Activated T-helper 9 cell treated with anti-CD3 and anti-CD28 coated beads, Interleukin-2, amount 50 U/mL, for 16 hours (primary cell): ENCODE measurements at places on chromosomes 3 and 15.

GRCh38 chr3:177430653-177431052 lies 233.4 kb upstream of the TBL1XR1 start:
- no peak for DNase-seq

DNA sequence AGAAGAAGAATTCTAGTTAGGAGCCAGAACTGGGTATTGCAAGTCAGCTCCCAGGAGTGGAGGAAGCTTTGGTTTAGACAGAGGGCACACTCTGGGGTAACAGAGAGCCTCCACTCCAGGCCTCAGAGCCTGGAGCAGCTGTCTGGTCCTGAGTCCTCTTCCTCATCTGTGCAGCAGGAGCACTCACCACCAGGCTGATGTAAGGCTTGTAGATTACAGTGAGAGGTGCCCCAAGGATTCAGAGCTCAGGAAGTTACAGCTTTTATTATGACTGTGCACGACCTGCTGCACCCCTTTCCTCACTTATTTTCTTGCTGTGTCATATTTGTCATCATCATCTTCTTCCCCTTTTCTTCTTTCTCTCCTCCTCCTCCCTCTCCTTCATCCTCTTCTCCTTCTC lies 210.4 kb downstream of the ATP10A start:
- DNase-seq, result no peak

GRCh38 chr3:171240504-171240835 lies 213.9 kb upstream of the SLC2A2 start:
- DNase-seq, result no peak

DNA sequence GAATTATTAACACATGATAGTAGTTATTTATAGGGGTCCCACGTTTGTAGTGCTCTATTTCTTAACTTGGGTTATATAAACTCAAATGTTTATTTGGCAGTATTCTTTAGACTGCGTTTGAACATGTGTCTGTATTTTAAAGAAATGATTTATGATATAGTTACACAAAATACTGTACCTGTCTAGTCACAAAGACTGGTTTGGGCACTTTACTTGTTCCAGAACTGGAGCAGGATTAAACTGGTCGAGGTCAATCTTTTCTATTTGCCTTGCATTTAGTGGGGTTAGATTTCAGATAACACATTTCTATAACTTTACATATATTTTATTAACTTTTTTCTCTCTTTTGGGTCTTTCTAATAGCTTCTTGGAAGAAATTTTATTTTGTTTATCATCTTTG lies 39.5 kb downstream of the HACD3 start:
- no peak for DNase-seq

GRCh38 chr3:3798631-3799113 lies 559 bp upstream of the LRRN1 start:
- no peak for DNase-seq

GRCh38 chr3:167066977-167067786 lies 312.9 kb downstream of the ZBBX start:
- DNase-seq, result no peak

DNA sequence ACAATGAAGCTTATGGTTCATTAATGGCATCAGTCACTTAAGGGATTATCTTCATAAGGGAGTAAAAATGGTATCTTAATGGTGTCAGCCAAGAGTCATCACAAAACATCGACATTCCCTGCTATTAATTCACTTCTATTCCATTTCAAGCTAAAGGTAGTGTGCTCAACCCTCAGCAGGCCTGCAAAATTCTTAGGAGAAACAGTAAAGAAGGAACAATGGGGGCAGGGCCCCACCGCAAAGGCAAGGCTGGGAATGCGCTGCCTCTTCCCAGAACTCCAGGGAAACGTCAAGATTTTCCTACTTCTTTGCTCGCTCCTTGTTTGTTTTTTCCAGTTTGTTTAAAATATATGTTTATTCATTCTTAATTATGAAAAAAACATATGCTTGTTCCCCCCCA lies 187.3 kb upstream of the TSC22D2 start:
- DNase-seq, result no peak

- no peak for DNase-seq
Observed at GRCh38 chr15:40911141-40911540, 16.9 kb downstream of the VPS18 start.

DNA sequence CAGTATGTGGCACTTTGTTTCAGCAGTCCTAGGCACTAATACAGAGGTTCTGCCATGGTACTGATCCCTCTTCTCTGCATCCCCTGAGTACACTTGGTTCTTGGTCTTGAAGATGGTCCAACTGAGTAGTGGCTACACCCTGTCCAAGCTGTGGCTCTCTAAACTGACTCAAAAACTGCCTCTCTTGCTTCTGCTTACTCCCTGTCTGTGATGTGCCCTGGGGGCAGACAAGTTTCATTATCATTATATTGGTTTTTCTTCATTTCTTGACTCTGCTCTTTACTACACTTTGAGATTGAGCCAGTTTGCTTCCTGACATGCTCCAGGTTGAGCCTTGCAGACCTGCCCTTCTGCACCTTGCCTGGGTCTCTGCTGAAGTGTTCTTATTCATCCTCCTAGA lies 18.9 kb upstream of the ST3GAL6 start:
- DNase-seq, result no peak

GRCh38 chr3:174162550-174162949 lies 696.6 kb upstream of the NAALADL2 start:
- DNase-seq, result no peak

DNA sequence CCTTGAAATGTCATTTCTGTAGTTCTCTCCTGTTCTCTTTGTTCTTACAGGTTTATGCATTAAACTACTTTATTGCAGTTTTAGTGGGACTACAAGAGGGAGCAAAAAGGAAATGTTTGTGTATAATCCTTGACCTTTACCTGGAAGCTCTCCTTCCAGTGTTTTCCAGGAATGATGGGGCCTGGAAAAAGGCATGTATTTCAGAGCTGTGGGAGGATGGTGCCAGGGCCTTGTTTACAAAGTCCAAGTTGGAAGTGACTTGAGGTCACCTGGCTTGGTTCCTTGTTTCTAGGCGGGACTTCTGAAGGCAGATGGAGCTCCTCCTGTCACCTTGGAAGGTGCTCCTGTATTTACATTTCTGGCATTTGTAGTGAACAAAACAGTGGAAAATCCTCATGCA lies 15.1 kb downstream of the ACVR2B start:
- DNase-seq, result no peak

- DNase-seq, result no peak
Observed at GRCh38 chr3:155228676-155229075, 64.8 kb downstream of the STRIT1 start.

GRCh38 chr15:65306551-65306950 lies 2.1 kb downstream of the RNU5B-1 start:
- no peak for DNase-seq

GRCh38 chr15:51260202-51260601 lies 78.2 kb downstream of the CYP19A1 start:
- no peak for DNase-seq

- no peak for DNase-seq
Observed at GRCh38 chr15:91870876-91871537, 17.5 kb downstream of the SLCO3A1 start.

DNA sequence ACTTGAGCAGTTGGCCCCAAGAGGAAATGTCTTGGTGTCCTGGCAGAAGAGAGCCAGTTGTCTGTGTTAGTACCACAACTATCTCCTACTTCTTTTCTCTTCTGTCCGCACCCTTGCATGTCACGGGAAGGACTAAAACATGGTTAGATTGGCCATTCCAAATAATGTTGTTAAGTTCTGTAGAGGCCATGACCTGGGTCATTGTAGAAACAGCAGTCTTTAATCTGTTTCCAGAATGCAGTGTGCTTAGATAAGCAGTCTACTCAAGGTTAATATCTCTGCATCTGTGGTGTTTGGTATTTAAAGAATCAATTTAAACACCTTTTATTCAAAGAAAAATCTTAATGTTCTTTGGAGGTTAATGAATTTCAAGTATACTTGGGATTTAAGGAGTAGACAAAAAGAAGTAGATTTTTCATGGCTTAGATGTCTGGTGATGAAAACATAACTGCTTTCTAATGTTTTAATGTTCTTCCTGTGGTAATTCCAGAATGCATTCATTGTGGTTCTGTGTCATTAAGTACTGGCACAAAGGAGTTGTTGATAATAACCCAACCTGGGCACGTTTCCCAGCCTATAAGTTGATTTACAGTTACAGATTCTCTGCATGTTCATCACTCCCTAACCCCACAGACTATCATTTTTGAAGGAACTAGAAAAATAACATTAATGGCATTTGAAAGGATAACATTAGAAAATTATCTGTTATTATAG lies 58.9 kb downstream of the TMEM108 start:
- DNase-seq, result no peak

GRCh38 chr15:69810431-69811354 lies 287.0 kb downstream of the TLE3 start:
- no peak for DNase-seq

- no peak for DNase-seq
Observed at GRCh38 chr15:43414196-43414595, 43.3 kb downstream of the TUBGCP4 start.

DNA sequence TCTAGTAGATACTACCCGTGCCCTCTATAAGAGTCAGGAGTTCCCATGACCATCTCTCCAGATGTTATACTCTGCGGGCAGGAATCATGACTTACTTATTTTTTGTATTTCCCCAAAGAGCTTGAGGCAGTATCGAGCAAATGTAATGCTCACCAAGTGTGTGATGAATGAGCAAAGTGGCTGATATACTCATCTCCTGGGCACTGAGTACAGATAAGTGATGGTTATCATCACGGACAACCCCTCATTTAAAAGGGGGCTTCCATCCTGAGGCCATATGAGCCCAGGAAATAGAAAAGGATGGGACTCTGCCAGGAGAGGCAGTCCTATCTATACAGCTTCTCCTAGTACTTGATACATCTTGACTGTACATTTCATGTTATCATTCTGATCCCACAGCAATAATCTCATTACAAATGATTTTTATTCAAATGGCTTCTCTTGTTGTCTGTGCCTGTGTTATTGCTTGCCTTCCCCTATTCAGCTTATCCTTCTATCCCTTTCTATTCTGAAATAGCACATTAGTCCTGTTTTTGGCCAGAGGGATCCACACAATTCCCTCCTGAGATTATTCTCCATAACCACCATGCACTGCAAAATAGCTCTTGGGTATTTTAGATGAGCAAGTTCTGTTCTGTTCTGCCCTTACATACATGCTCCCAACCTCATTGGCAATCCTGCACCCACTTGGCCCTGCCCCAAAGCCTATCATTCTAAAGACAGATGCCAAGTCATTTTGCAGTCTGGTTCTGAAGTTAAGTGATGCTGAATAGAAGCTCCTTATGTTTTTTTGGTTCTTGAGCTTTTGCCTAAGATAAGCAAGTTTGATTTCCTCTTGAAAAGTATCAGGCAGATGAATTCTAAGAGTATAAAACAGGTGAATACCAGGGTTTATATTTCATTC lies 48.0 kb upstream of the MRPL3 start:
- DNase-seq, result no peak

DNA sequence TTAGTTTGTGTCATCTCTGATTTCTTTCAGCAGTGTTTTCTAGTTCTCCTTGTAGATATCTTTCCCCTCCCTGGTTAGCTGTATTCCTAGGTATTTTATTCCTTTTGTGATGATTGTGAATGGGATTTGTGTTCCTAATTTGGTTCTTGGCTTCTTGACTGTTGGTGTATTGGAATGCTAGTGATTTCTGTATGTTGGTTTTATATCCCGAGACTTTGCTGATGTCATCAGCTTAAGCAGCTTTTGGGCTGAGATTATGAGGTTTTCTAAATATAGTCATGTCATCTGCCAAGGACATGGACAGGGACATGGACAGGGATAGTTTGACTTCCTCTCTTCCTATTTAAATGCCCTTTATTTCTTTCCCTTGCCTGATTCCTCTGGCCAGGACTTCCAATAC lies 35.8 kb downstream of the MYO9A start:
- no peak for DNase-seq

DNA sequence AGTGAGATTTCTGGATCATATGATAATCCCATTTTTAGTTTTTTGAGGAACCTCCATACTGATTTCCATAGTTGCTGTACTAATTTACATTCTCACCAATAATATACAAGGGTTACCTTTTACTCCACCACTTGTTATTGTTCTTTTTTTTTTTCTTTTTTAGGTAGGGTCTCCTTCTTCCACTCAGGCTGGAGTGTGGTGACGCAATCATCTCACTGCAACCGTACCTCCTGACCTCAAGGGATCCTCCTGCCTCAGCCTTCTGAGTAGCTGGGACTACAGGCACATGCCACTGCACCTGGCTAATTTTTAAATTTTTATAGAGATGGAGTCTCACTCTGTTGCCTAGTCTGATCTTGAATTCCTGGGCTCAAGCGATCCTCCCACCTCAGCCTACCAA lies 24.4 kb upstream of the CNOT10 start:
- DNase-seq, result no peak

DNA sequence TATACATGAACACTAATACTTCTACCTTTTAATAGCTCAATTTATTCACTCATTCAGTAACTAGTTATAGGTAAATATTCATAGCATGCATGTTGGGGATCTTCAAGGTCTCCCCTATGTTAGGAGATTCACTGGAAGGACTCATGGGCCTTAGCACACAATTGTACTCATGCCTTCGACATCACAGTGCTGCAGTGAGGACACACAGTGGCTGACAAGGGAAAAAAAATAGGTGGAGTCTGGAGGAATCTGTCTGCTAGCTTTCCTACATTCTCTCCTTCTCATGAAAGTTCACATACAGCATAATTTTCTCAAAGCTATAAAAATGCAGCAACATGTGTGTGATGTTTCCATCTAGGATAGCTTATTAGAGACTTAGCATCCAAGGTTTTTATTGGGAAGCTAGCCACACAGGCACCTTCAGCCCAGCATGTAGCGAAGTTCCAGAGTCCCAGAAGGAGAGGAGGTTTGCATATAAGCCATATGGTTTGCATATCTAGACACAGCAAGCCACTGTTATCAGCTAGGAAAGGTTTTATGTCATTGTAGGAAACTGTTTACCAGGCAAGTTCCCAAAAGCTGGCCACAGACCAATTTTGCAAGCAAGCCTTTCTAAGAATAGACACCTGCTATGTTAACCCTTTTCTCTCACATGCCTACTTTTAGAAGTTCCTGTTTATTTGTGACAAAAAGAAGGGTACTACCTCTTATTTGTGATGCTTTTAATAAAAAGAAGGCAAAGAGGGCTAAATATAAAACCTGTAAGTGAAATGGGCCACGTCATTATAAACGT lies 46.4 kb downstream of the MORC1 start:
- DNase-seq, result no peak

DNA sequence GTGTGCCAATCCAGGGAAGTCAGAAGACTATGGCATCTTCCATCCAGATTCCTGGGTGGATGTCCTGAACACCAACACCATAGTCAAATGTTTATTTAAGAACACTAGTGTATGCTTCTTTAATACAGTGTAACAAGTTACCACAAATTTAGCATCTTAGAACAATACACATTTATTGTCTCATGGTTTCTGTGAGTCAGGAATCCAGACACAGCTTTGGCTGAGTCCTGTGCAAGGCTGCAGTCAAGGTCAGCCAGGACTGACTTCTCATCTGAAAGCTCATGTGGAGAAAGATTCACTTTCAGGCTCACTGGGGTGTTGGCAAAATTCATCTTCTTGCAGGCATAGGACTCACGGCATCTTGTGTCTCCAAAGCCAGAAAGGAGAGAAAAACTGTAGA lies 143.4 kb downstream of the ANXA2 start:
- no peak for DNase-seq
